ENCODE measurements at places on chromosomes 7 and 10. TPM values are rescaled to one million over a fixed set of nuclear protein-coding genes. Genes with fewer than 3 reads are reported as not detected.

Gene MRC1
- 6.8 TPM for total RNA-seq

Gene CYP2C8
- total RNA-seq, result 0.71 TPM

Gene CYP3A7
- total RNA-seq, result 0.99 TPM

Gene FAM204A
- total RNA-seq, result 68.7 TPM

Gene RGS10
- 372 TPM for total RNA-seq

Gene FRAT1
- 4.7 TPM for total RNA-seq

Gene FBXL13
- total RNA-seq, result 3.8 TPM

Gene ELMO1
- total RNA-seq, result 22.5 TPM

DNA sequence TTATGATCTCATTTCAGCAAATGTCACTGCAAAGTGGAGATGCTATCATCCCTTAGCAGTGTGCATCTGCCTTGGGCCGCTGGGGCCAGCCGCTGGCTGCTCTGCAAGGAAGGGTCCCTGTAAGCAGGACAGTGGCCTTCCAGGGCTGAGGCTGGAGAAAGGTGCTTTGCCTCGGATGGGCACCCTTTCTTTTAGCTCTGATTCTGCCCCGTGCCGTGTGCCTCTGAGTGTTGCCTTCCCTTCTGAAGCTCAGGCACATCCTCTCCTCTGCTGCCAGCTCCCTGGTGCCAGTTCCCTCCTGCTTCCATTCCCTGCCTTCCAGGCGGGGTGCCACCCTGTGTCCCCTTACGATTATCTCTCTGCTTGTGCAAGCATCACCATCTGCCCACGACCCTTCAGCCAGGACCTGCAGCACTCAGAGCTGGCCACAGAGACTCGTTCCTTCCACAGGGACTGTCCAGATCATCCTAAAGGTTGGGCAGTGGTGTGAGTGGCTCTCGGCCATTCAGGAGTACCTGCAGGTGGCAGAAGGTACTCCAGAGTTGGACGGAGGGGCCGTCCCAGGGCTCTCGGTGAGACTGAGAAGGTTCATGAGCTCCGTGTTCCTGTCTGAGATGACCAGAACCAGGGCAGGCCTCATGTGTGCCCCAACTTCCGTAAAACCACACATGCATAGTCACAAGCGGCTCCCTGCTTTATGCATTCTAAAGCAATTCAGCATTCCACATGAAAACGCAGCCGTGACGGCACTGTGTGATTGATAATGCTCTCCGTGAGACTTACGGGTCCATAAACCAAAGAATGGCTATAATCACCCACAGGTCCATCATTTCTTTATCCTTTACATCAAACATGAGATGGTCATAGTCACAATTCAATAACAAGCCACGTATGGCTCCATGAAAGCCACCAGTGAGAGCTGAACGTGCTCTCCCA lies 371.4 kb downstream of the DNAJB6 start:
- H3K4me3 ChIP-seq, result no peak overlapping the region
- H3K27me3 ChIP-seq, result peaks cover 38% of the 10 kb centered on the region
- H3K4me1 ChIP-seq, result no peaks in the 10 kb centered on the region

DNA sequence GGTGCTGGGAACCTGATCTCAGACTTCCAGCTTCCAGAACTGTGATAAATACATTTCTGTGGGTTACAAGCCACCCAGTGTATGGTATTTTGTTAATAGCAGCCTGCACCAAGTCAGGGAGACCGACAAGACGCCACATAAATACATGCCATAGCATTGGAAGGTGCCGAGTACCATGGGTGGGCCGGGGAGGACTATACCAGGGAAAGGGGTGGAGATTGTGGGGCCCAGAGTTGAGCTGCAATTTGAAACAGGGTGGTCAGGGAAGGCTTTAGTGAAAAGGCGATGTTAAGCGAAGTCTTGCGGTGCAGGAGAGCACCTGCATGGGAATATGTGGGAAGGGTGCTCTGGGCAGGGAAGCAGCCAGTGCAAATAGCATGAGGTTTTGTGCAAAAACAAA lies 88.9 kb upstream of the LRRC4 start:
- no peaks in the 10 kb centered on the region for H3K4me1 ChIP-seq
- no peaks in the 10 kb centered on the region for H3K36me3 ChIP-seq
- no peak for DNase-seq
- no peak overlapping the region for H3K27ac ChIP-seq
- H3K27me3 ChIP-seq, result peaks cover 6% of the 10 kb centered on the region
- no peak overlapping the region for H3K4me3 ChIP-seq

DNA sequence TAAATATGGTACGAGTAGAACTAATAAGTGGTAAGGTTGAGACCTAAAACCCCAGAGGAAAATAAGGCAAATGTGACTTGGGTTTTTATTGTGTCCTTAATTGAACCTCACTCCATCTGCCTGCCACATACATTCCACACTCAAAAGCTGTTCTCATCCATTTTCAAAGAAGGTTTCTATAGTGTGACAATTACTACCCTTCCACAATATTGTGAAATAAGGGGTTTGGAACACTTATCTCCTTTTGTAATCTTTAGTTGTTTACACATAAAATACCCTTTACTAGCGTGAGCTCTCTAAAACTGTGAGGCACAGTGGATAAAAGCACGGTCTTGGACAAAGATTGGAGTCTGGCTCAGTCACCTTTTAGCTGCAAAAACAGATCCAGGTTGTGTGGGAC lies 166.6 kb downstream of the THSD7A start:
- no peak overlapping the region for H3K4me3 ChIP-seq
- no peaks in the 10 kb centered on the region for H3K27me3 ChIP-seq
- DNase-seq, result no peak
- H3K36me3 ChIP-seq, result no peaks in the 10 kb centered on the region

- no peaks in the 10 kb centered on the region for H3K27me3 ChIP-seq
- no peak overlapping the region for H3K4me3 ChIP-seq
- no peak for DNase-seq
- H3K36me3 ChIP-seq, result no peaks in the 10 kb centered on the region
Measured at GRCh38 chr7:41033500-41033899, 669.4 kb downstream of the INHBA start.

DNA sequence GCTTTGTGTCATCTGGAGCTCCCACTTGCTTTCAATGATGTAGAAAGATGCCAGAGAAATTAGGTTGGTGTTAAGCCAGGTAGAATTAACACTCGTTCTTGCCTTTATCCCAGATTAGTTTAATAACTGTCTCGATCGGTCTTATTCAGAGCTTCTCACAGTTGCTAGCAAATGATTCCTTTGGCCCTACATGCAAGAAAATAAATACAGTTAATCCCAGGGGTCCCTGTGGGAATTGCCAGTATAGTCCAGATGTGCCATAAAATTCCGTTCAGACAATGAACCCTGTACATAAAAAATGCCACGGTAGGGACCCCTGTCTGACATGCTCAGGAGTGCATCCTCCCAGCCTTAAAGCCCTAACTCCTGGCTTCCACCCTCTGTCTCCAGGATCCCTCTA lies 207.5 kb downstream of the ARHGAP12 start:
- H3K27ac ChIP-seq, result no peak overlapping the region
- H3K27me3 ChIP-seq, result no peaks in the 10 kb centered on the region
- H3K36me3 ChIP-seq, result no peaks in the 10 kb centered on the region
- H3K4me3 ChIP-seq, result no peak overlapping the region

DNA sequence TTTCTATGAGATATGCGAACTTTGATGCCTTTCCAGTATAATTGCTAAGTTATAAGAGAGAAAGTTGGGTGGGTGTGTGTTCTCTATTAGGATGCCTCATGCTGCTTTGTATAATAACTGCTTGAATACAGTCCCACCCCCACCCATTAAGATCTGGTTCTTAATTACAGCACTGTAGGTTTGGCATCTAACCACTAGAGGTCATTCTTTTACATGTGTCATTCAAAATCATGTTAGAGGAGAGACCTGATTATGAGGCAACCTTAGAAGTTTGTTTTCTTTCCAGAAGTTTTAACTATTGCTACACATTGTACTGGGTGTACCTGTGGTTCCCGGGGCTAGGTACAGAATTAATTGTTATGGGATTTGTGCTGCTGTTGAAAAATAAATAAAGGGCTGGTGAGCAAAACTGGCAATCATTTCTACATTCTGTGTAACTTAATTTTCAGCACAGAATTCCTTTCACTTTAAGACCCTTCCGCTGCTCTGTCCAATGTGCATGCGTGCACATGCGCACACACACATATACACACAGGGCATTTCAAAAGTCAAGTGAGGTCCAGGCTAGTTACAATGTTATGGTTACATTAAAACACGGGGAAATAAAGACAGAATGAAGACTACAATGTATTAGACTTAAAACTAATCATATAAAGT lies 1156.3 kb downstream of the SORCS3 start:
- no peak overlapping the region for H3K4me3 ChIP-seq
- DNase-seq, result peak; percentile 0
- H3K27me3 ChIP-seq, result no peaks in the 10 kb centered on the region
- H3K27ac ChIP-seq, result no peak overlapping the region
- no peaks in the 10 kb centered on the region for H3K36me3 ChIP-seq

- DNase-seq, result no peak
- H3K36me3 ChIP-seq, result no peaks in the 10 kb centered on the region
- H3K4me1 ChIP-seq, result no peaks in the 10 kb centered on the region
- H3K27ac ChIP-seq, result no peak overlapping the region
- H3K27me3 ChIP-seq, result no peaks in the 10 kb centered on the region
Measured at GRCh38 chr7:4931943-4932342, 27.0 kb downstream of the MMD2 start.

GRCh38 chr10:89481662-89482061 lies 53.7 kb downstream of the SLC16A12 start:
- H3K36me3 ChIP-seq, result no peaks in the 10 kb centered on the region
- no peaks in the 10 kb centered on the region for H3K4me1 ChIP-seq
- no peak overlapping the region for H3K27ac ChIP-seq

Data from thymus (tissue), 14 donors.